Uterus (tissue), 4 donors: ENCODE measurements at places on chromosomes 7 and 10. TPM values are rescaled to one million over a fixed set of nuclear protein-coding genes. Genes with fewer than 3 reads are reported as not detected.

HHEX gene
- total RNA-seq = 7.9 TPM

ZNF853 gene
- total RNA-seq = 5.1 TPM

ZNF32 gene
- total RNA-seq = 51.2 TPM

ZRANB1 gene
- 18.5 TPM for total RNA-seq

CYP26A1 gene
- total RNA-seq = not detected

FBXL13 gene
- total RNA-seq = 8.0 TPM

DIP2C gene
- total RNA-seq = 12.1 TPM

OR9A2 gene
- total RNA-seq = not detected

CTBP2 gene
- 129 TPM for total RNA-seq

NME8 gene
- not detected for total RNA-seq
